ENCODE measurements at places on chromosomes 2 and 18.

GRCh38 chr2:71064754-71065621 is 3.5 kb upstream of the NAGK start:
- no peak for DNase-seq

- peak; percentile 62 for DNase-seq
Measured at GRCh38 chr2:207528980-207529329, 807 bp upstream of the CREB1 start.

DNA sequence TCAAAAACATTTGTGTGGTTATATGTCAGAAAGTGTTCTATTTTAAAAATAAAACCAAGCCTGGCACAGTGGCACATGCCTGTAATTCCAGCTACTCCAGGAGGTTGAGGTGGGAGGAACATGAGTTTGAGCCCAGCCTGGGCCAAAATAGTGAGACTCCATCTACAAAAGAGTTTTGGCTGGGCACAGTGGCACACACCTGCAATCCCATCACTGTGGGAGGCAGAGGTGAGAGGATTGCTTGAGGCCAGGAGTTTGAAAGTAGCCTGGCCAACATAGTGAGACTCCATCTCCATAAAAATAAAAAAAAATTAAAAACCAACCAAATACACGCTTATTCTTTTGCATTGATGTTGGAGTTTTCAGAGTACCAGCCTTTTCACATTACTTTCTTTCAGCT is 9.6 kb downstream of the ANKRD12 start:
- no peak for DNase-seq

- DNase-seq = peak; percentile 23
Measured at GRCh38 chr2:46555011-46555410, 75.6 kb downstream of the TMEM247 start.

DNA sequence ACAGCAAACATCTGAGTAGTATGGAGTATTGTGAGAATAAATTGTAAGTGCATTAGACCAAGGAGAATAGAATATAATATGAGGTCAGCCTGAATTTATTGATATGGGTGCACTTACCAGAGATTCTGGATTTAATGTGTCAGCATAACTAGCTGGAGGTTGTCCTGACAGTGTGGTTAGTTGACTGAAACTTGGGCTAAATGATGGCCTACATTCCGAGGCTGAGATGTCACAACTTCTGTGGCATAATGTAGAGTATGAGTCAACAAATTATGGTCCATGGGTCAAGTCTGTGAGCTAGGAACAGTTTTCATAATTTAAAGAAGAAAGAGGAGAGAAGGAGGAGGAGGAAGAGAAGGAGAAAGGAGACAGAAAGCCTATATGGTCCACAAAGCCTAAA is 127.6 kb downstream of the QPCT start:
- DNase-seq = no peak

DNA sequence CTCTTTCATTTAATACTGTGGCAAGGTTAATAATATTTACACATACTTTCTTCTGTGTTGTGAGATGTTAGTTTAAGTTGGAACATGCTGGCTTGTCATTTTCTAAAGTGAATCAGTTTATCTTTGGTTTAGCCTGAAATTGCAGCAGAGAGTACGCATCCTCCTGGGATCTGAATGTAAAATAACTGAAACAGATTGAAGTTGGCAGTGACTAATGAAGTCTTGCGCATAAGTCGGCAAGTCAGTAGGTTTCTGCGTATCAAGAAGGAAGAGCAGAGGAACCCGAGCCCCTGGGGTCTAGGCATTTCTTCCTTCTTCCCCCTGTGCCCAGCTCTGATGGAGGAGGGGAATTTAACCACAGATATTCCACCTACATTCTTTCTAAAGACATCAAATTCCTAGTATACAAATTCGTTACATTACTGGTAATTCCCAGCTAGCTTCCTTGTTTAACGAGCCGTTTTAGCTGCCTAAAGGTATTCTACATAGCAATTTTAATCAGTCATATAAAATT is 392.1 kb upstream of the RAB12 start:
- DNase-seq = no peak

DNA sequence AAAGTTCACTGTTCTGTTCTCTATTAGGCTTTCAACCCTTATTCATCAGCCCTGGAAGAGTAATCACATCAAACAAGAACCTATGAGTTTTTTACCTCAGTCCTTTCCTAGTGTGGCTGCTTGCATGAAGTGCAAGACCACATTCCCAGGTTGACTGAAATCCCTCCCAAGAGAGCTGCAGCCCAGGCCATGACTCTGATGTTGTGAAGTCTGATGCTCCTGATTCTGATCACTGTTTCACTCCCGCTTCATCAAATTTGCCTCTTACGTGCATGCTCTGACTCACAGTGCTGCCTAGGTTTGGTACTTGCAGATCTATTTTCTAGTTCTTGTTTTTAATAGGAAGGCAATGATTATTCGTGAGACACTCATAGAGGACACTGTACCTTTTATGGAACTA is 58.2 kb upstream of the DSEL start:
- no peak for DNase-seq

DNA sequence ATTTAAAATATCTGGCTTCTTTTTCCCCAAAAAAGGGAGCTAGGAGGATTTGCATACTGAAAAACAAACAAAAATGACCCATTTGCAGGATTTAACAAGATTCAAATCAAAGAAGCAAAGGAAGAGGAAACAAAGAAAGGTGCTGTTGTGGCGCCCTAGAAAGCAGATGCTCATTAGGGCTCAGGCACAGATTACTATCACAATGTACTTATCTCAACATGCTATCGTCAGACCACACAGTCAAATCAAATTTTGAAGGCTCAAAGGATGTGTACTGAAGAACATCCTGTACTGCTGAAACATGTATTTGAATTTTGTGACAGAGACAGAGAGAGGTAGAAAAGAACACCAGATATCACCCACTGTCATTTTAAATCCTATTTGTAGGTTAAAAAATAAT is 10.9 kb downstream of the RBMS1 start:
- peak; percentile 15 for DNase-seq

DNA sequence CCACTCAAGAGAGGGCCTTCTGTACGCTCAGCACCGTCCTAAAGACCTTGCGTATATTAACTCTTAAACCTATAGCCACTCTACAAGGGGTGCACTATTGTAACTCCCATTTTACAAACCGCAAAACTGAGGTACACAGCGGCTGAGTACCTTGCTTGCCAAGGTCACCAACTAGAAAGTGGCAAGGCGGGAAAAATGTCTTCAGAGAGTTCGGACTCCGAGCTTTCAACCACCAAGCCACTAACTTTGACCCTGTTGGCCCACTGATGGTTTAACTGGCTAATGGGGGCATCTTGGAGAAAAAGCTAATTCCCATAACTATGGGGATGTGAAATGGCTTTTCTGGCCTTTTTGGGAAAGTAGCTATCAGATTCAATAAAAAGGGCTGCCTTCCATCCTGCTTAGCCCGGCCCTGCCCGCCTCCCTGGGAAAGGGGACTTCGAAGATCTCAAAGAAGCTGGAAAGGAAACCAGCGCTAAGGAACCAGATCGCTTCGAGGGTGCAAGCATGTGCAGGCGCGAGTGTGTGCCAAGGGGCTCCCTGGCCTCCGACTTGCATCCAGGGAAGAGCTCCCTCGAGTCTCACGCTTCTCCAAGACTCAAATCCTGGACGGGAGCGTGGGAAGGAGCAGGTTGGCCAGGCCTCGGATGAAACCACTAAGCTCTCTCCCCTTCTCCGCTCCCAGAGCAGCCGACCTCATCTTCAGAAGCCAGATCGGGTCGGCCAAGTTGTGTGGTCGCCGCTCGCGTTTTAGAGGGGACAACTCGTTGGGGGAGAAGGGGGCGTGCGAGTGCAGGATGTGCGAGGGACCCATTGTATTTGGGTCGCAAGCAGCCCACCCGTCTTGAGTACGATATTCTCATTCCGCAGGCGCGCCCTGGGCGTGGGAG is 2.2 kb upstream of the SP5 start:
- no peak for DNase-seq

DNA sequence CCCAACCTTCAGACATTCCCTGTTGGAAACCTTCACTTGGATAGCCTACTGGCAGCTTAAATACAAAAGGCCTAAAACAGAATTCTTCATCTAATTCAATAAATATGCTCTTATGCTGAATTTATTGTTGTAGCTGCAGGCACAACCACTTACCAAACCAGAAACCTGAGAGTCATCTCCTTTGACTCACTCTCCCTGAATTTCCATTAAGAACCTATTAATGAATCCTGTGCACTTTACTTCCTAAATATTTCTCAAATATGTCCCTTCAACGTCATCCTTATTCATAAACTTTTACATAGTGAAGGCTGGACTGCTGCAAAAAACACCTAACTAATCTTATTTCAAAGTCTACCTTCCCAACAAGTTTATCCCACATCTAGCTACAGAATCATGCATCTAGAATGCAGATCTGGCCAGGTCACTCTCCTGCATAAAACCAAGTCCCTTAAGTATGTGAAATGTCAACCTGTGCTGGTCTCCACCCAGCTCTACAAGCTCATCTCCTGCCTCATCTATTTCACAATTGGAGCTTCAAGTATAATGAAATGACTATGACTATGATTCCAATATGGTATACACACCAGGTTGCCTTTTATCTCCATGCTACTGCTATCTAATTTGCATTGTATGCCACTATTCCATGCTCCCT is 354.2 kb downstream of the ZEB2 start:
- DNase-seq = no peak

GRCh38 chr2:10814571-10815331 is 2.2 kb upstream of the PDIA6 start:
- DNase-seq = no peak

GRCh38 chr2:137566387-137566786 is 397.9 kb upstream of the HNMT start:
- DNase-seq = no peak

GRCh38 chr2:40690525-40690924 is 238.6 kb upstream of the SLC8A1 start:
- no peak for DNase-seq

DNA sequence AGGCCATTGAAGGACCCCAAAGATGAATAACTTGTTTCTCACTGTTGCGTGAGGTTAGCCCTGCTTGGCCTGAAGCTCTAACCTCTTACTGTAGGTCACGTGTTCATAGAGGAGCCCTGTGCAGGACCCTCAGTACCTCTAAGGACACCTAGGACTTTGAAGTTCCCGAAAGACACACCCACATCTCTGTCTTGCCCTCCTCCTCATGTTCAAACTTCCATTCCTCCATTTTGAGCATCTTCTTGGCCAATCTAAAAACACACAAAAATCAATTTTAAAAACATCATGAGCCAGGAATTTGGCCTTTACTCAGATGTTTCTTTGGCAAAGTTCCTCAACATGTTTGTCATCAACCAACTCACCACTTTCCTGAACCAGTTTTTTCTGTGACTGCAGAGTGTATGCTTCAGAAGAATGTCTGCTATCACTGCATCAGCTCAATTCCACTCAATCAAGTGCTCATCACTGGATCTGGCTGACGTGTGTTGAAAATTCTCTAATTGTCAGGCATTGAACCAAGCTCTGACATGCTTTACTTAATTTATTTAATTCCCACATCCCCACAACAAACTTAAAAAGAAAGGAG is 101.6 kb downstream of the AP1S3 start:
- DNase-seq = no peak

- no peak for DNase-seq
Measured at GRCh38 chr2:64943387-64944150, 45.6 kb upstream of the SLC1A4 start.

GRCh38 chr18:11955239-11956029 is 25.9 kb upstream of the IMPA2 start:
- DNase-seq = no peak

- no peak for DNase-seq
Measured at GRCh38 chr2:117613101-117613500, 201.4 kb upstream of the DDX18 start.

- DNase-seq = no peak
Measured at GRCh38 chr2:158239271-158239670, 137.6 kb downstream of the UPP2 start.

DNA sequence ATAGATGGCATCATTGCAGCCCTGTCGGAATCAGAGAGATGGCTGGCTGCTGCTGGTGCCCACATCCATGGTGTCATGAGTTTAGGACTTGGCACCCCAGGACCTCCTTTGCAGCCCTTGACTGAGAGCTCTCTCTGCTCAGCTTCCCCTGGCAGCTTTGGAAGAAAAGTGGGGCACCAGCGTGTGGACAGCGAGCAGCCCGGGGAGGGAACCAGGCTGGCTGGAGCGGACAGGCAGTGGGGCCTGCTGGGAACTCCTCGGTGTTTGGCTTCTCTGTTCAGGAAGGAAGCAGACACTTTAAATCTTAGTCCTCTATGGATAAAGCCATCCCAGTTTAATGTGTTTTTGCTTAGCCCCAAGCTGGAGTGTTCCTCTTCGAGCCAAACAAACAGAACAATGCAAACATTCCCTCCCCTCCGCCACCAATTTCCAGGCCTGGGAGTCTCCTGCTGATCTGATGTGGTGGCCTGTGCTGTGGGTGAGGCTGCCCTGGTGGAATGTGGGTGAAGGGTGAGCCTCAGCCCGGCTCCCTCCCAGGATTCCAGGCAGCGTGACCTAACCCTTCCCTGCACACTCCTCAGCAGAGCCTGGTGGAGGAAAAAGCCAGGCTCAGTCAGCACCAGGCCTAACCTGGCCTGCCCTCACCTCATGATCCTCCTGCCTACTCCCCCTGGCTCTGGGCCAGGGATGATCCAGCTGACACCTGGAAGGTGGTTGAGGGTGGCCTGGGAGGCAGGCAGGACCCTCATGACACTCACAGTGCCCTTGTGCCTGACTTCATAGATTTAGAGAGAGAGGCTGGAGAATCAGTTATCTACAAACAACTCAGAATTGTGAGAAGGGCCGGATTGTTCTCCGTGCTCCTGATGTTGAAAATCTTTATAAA is 21.6 kb upstream of the ITGB6 start:
- DNase-seq = no peak

GRCh38 chr2:12163866-12164265 is 417.4 kb downstream of the LPIN1 start:
- DNase-seq = no peak

GRCh38 chr2:84417453-84418145 is 41.5 kb downstream of the SUCLG1 start:
- no peak for DNase-seq

- DNase-seq = no peak
Measured at GRCh38 chr2:143125717-143126116, 3.5 kb upstream of the ARHGAP15 start.

DNA sequence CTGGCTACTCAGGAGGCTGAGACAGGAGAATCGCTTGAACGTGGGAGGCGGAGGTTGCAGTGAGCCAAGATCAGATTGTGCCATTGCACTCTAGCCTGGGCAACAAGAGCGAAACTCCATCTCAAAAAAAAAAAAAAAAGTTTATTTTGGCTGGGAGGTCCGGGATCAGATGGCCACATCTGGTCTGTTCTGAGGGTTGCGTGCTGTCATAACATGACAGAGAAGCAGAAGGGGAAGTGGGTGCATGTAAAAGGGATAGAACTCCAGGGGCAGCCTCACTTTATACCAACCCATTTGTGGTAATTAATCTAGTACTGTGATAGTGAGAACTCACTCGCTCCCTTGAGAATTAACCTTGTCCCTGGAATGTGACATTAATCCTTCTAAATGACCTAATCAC is 101.2 kb downstream of the PTPN4 start:
- DNase-seq = no peak

DNA sequence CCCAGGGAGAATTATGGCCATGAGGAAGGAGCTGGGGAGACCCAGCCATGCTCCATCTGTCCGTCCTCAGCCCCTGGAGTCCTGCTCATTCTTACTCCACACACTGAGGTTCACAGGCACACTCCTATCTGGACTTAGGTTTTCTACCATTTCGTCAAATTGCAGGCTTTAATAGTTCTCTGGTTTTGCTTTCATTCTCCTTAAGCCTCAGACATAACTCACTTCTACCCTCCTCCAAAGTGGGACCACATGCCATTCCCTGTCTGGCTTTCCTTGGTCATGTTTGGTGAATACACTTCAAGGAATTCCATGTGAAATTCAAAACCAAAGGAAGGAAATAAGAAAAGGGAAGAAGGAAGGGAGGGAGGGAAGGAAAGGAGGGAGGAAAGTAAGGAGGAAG is 115.7 kb downstream of the CMPK2 start:
- no peak for DNase-seq

GRCh38 chr2:38390947-38391346 is 13.9 kb upstream of the ATL2 start:
- DNase-seq = no peak
